Right ventricle myocardium inferior (tissue), 1 donor: ENCODE measurements at places on chromosomes 1 and 21. TPM values are rescaled to one million over a fixed set of nuclear protein-coding genes. Genes with fewer than 3 reads are reported as not detected.

- no peak for DNase-seq
Observed at GRCh38 chr1:238223076-238223640, 332.4 kb upstream of the ZP4 start.

GRCh38 chr1:234489698-234490077, 10.7 kb upstream of the TARBP1 start:
- DNase-seq = no peak

The SLC30A2 gene
- 4.0 TPM for total RNA-seq

The CLCA4 gene
- not detected for total RNA-seq

The CYP4Z1 gene
- 0.97 TPM for total RNA-seq

- peak; percentile 78 for DNase-seq
Observed at GRCh38 chr1:182723200-182723599, 38.8 kb upstream of the RGS8 start.

DNA sequence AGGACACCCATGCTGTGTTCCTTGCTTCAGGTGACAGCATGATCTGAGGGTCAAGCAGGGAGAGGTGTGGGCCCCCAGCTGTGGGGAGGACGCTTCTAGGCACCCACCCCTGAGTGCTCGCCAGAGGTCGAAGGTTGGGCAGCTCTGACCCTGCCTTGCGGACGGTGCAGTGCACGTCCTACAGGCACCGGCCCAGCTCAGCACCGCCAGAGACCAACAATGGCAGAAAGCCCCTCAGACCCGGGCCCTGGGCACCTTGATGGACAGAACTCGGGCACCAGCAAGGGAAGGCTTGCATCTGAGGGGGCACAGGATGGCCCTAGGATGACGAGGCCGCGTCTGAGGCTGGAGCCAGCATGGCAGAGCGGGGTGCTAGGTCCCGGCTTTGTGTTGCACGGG, 24.7 kb downstream of the NADK start:
- no peak for DNase-seq
